ENCODE measurements at places on chromosomes 7 and 10.

DNA sequence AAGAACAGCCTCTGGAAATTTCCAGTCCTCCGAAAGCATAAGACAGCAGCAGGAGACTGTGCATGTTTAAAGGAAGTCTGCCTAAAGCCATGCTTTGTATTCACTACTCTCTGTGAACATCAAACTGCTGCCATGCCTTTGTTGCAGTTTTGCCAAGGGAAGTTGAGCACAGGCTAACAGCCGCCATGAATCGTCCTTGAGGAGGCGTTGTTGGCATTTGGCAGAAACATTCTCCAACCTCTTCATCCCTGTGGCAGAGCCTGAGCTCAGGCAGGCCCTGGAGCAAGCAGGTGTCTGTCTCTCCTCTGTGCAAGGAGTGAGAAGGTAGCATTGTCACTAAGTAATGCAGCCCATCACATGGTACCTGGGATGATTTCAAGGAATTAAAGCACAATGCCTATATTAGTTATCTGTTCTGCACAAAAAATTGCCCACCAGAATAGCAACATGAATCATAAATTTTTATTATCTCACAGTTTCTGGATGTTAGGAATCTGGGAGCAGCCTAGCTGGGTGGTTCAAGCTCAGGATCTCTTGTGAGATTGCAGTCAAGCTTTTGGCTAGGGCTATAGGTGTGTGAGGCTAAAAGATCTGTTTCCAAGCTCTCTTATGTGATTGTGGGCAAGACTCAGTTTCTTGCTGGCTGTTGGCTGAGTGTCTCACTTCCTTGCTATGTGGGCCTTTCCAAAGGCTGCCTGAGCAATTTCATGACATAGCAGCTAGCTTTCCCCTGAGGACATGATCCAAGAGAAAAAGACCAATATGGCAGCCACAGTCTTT, 46.5 kb upstream of the KIAA1217 start:
- no peak for DNase-seq

- DNase-seq, result no peak
Observed at GRCh38 chr10:119672291-119672690, 21.1 kb downstream of the BAG3 start.

GRCh38 chr7:12979181-12979580, 291.7 kb downstream of the ARL4A start:
- no peak for DNase-seq

DNA sequence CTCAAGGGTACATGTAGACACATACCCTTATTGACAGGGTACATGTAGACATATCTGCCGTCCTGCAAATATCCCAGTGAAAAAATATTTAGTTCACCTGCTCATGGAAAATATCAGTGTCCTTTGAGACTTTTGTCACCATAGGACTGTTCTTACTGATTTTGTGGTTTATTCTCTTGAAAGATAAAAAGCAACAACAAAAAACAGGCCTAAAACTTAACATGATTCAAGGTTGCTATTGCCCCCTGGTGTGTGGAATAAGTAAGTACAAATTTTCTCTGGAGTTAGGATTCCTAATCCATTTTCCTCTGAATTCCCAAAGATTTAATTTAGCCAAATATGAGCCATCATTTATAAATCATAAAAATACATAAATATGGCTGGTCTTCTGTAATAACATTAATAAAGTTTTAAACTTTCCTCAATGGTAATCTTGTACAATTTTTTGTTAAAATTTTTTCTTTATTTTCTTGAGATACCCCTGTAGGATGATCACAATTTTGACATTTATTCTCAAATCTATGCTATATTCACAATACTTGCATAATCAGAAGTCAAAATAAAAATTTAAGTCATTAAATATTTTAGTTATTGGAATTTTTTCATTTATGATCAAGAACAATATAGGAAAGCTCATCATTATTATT, 741.4 kb upstream of the POT1 start:
- no peak for DNase-seq

GRCh38 chr7:20107582-20107981, 109.6 kb downstream of the MACC1 start:
- DNase-seq, result no peak

- no peak for DNase-seq
Observed at GRCh38 chr7:70027867-70028266, 429.6 kb downstream of the AUTS2 start.

DNA sequence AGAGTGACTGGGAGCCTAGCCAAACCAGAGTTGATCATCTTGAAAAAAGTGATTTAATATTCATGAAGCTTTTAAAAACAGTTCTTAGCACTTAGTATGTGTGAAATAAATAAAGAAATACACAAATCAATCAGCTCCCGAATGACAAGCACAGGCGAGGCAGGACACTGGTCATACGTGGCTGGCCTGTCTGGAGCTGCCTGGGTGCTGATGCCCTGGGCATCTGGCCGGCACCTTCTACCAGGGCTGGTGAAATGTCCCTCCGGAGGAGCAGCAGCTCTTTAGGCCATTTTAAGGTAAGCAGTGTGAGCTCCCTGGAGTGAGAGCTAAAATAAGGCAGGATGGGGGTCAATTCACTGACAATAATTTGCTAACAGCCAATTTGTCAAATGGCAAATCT, 23.7 kb downstream of the IL15RA start:
- no peak for DNase-seq

GRCh38 chr10:103534621-103535498, 41.4 kb downstream of the NEURL1 start:
- no peak for DNase-seq

GRCh38 chr10:289581-289980, 154.3 kb downstream of the ZMYND11 start:
- DNase-seq, result no peak

DNA sequence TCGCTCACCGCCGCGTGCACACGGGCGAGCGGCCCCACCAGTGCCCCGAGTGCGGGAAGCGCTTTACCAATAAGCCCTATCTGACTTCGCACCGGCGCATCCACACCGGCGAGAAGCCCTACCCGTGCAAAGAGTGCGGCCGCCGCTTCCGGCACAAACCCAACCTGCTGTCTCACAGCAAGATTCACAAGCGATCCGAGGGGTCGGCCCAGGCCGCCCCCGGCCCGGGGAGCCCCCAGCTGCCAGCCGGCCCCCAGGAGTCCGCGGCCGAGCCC, 3.3 kb downstream of the REPIN1 start:
- no peak for DNase-seq
